ENCODE measurements at places on chromosomes 11 and 22.

- DNase-seq = peak; percentile 41
Observed at GRCh38 chr22:19178065-19178656, 375 bp downstream of the SLC25A1 start.

- no peak for DNase-seq
Observed at GRCh38 chr11:106001304-106002012, 20.6 kb downstream of the MSANTD4 start.

- DNase-seq = no peak
Observed at GRCh38 chr11:70422692-70423522, 24.6 kb downstream of the CTTN start.

DNA sequence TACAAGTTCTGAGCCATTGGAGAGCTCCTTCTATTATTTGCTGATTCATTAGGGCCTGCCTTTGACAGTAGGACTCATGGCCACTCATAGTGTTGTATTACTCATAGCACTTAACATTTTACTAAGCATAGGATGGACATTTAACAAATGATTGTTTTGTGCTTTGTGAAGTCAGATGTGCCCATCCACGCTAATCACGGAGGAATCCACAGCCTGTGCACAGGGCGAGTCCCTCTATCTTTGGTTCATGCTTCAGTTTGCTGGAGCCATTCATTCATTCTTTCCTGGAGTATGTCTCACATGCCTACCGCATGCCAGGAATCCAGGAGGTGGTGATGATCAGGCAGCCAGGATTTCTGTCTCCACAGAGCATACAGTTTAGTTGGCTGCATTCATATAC is 254.1 kb downstream of the NTM start:
- DNase-seq = no peak

DNA sequence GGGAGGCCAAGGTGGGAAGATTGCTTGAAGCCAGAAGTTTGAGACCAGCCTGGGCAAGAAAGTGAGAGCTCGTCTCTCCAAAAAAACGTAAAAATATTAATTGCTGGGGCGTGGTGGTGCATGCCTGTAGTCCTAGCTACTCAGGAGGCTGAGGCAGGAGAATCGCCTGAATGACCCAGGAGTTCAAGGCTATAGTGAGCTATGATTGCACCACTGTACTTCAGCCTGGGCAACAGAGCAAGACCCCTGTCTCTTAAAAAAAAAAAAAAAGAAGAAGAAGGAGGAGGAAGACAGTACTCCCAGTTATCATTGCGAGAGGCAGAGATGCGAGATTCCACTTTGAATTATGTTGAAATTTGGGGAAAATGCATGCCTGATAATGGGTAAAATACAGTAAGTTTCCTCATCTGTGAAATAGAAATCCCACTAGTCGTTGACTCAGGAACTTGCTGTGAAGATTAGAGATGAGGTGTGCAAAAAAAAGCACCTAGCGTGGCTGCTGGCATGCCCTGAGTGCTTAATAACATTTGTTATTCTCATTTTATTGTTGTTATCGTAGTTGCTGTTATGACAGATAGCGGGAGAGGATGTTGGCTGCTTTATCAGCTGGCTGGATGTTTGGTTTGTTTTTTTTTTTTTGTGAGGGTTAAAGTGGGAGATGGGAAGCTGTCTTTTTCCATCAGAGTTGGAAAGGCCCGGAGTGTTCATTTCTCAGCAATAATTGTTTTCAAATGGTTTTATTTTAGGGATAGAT is 33.4 kb downstream of the BCR start:
- DNase-seq = no peak
